Hematopoietic multipotent progenitor cell treated with erythropoietin and hydrocortisone succinate and interleukin-3 and kit ligand, for 4 days (in vitro differentiated cells): ENCODE measurements at places on chromosomes 11 and 22.

- no peak for DNase-seq
Measured at GRCh38 chr11:1936781-1937615, 10.1 kb upstream of the MRPL23 start.

- DNase-seq = no peak
Measured at GRCh38 chr11:46607516-46607915, 9.5 kb downstream of the HARBI1 start.

DNA sequence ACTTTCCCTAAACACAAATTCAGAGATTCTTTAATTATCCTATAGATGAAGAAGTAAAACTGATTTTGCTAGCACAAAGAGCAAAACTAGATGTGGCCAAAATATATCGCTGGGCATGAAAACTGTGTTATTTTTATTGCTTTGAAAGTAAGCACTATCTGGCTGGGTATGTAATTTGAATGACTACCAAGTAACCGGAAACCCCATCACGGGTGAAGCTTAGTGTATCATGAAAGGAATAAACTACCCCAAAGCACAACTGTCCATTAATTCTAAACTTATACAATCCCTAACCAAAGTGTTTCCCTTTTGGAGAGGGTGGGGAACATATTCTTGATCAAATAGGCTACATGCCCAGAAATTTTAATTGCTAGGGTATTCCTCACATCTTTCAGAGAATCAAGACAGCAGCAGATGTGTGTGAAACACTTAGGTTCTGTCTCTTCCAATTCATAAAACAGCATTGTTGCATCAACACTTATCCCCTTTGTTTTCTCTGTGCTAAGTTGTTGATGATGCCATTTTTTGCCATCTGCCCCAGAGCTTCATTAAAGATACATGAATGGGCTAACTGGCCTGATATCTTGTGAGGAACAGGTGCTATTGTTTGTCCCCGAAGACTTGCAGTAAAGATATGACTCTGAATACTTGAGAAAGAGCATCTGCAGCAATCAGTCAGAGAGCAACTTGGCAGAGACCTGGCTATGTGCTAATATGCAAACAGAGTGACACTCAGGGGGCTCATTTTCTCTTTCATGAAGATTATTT, 238.2 kb downstream of the SOX6 start:
- DNase-seq = no peak

DNA sequence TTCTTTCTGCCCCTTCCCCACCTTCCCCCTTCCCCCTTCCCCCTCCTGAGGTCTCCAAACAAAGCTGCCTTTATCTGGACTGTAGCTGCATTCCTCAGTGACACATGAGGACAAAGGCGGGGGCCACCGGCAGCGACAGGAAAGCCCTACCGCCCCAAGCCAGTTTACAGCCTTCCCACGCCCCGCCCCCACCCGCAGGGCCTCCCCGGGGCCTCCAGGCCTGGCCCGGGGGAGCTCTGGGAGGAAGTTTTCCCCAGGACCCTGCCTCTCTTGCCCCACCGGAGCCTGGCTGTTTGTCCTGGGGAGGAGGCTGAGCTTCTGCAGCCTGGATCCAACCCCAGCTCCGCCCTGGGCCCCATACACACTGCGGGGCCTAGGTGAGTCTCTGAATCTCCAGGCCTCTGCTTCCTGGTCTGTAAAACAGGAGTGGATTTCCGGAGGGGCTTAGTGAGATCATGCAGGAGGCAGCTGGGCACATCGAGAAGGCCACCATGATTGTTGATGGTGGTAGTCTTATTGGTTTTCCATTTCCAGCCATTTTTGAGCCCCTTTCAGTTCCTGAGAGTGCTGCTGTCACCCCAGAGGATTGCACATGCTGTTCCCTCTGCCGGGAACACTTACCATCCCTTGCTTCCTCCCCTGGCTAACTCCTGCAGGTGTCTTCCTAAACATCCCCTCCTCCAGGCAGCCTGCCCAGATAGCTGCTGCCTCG, 130.7 kb downstream of the MN1 start:
- peak; percentile 90 for DNase-seq

GRCh38 chr11:133949129-133949528, 7.6 kb downstream of the IGSF9B start:
- DNase-seq = no peak

DNA sequence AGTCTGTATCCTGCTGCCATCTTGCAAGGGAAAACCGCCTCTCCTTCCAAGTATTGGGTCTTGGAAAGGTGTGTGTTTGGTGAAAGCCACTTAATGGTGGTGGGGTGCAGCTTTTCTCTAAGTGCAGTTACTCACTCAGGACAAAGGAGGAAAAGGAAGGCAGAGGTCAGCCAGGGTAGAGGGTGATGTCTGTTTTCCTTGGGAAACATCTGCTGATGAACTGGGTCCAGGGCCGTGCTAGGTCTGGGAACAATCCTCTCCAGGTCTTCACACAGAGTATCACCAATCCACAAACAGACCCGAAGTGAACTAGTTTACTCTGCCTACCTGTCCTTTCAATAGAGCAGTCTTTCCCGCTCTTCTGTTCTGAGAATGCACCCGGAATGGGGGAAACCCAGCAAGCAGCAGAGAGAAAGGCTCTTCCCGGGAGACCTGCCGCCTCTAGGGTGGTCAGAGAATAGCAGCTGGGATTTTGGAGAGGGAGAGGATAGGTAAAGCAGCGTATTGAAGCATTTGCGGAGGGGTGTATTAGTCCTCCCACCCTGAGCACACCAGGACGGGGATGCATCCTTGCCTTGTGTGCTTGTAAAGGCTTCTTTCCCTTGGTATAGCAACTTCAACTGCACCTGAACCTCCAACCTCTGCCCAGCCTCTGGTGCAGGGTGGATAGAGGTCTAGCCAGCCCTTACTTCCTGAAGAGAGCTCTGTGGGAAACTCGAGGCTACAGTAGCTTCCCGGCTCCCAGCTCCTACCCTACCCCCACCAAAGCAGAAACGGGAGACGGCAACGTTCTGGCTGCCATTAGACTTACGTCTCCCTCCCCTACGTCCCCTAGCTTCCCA, 20.7 kb downstream of the LHFPL7 start:
- DNase-seq = no peak

DNA sequence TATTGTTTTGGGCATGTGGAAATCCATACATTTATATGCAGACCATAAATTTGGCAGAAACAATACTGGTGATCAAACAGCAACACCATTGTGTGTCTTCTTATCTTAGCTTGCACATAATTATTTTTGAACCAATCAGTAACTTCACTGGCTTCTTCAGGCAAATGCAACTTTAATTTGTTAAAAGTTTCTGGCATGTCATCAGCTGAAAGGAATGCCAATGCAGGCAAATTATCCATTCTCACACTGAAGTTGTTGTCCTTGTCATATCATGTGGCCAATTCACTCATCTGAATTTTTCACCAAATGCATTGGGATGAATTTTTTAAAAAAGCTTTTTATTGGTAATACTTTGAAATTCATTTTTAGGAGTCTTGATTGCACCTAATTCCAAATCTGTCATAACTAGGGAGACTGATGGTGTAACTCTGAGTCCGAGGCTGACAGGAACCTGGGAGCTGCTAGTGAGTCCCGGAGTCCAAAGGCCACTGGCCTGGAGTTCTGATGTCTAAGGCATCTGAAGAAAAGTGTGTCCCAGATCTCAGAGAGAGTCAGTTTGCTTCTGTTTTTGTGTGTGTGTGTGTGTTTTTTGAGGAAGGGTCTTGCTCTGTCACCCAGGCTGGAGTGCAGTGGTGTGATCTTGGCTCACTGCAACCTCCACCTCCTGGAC, 17.4 kb upstream of the OR10V1 start:
- DNase-seq = no peak

DNA sequence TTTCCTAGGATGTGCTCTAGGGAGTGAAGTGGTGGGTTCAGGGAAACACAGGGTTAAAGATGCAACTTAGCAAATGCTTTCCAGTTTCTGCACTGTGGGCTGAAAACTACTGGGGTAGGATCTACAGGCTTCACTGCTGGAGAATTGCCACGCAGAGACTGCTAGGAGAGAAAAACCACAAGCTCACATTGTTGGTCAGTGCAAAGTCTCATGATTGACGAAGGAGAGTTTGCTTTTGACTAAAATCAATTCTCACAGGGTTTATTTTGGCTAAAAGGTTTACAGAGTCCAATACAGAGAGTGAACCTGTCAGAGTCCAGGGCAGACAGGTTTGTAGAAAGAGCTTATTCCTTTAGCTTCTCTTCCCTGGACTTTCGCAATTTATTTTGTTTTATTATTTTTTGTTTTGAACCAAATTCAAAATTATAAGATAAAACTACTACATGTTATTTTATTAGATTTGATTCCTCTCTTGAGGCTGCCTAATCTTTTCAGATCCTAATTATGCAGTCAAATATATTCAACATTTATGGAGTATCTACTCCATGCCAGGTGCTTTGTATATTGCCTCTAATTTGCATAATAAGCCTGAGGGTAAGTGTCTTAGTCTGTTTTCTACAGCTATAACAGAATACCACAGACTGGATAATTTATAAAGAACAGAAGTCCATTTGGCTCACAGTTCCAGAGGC, 64.7 kb downstream of the MTNR1B start:
- DNase-seq = no peak

- no peak for DNase-seq
Measured at GRCh38 chr22:47515384-47516125, 753.1 kb downstream of the TBC1D22A start.

DNA sequence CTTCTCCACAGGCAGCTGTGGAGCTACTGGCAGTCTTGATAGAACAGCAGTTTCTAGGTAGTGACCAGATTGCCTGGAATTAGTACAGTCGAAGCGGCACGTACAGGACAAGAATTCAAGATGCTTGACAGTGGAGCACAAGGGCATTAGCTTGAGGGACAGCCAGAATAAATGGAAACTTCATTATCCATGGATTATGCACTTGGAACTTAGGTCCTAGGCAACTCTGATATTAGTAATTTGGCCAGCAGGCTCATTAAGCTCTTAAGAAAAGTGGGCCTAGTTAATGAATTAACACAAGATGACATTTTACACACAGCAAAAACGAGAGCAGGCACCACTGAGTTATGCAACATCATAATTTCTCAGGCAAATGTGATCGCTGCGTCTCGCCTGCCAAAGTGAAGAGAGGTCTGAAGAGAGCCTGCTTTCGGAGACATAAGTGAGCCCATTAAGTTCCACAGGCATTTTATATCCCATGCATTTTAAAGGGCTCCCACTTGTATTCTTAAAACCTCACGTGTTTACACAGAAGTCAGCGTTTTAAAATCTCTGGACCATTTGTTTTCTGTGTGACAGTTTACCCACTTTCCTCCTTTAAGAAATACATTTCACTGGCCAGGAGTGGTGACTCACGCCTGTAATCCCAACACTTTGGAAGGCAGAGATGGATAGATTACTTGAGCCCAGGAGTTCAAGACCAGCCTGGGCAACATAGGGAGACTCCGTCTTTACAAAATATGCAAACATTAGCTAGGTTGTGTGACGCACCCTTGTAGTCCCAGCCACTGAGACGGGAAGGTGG, 66.2 kb downstream of the COMMD9 start:
- DNase-seq = no peak

- peak; percentile 37 for DNase-seq
Measured at GRCh38 chr22:27602390-27602789, 199.2 kb downstream of the MN1 start.

GRCh38 chr22:31126128-31126868, 3.5 kb downstream of the INPP5J start:
- DNase-seq = no peak

- DNase-seq = no peak
Measured at GRCh38 chr11:18088366-18088765, 17.5 kb downstream of the SAAL1 start.

GRCh38 chr11:101031713-101032112, 97.9 kb downstream of the PGR start:
- DNase-seq = no peak

- DNase-seq = peak; percentile 96
Measured at GRCh38 chr22:20979243-20979809, 2.8 kb upstream of the LZTR1 start.

DNA sequence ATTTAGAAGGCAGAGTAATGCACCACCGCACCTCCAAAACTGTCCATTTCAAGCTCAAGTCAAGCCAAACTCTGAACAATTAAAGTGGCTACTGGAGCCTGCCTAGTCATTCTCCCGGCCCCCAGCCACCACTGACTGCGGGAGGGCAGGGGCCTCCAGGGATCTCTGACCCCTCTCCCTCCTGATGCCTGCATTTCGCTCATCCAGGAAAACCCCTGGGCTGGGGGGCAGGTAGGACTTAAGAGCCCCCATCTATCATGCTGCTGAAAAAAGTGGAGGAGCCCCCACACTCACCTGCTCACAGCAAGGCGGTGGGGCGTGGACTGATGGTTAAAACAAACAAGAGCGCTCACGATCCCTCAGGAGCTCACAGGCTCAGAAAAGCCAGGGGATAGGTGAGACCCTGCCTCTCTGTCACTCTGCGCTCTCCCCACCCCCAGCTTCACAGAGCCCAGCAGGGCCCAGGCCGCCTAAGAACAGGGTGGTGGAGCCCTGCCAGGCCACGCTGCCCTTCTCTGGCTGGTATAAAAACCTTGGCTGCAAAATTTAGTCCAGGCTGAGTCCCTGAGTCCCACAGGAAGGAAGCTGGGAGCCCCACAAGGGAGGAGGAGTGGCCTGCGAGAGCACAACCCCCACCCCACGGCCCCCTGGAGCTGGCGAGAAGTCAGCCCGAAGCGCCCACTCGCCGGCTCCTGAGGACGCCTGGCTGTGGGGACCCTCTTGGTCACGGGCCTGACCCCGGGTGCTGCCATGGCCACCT, 21.0 kb upstream of the MOB2 start:
- DNase-seq = no peak

DNA sequence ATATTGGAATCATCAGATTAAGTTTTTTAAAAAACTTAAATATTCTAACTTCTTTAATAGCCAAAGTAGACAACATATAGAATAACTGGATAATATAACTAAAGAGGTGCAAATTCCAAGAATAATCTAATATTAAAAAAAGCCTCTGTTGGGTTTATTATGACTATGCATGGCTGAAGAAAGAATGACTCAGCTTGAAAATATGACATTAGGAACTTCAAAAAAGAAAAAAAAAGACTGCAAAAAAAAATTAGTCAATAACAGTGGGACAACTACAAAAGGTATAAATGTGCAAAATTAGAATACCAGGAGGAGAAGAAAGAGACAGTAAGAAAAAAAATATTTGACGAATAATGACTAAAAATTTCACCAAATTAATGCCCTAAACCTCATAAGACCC, 1178.0 kb downstream of the JRKL start:
- no peak for DNase-seq

DNA sequence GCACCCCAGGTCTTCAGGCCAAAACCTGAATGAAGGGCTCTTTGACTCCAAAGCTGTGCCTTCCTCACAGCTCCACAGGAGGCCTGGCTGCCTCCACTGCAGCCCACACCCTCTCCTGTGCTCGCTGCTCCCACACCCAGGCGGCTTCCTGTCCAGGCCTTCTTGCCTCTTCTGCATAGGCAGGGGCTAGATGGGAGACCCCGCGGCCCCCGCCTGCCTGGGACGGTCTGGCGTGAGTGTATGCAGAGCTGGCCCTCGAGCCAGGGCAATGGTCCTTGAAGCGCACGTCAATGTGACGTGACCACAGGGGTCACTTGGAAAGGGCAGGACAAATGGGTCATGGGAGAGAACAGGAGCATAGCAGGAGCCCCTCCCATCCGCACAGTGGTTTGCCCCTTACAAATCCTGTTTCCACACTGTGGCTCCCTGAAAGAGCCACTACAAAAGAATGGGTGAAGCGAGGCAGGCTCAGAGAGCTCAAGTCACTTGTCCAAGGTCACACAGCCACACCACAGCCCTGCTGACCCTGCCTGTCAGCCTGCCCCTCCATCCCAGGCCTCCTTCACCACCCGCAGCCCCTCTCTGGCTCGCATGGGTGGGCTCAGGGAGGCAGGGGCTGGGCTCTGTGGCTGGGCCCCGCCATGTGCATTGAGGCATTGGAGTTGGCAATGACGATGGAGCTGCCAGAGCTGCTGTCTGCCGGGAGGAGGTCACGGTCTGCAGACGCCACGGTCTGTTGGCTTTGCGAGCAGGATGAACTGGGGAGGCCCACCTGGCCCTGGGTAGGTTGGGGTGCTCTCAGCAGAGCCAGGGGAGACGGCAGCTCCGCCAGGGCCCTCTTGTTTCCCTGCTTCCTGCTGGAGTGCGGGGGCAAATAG, 71.2 kb upstream of the WNT11 start:
- peak; percentile 10 for DNase-seq
